ENCODE measurements at places on chromosomes 3 and 15.
A peak's percentile ranks its signal among the peaks of the same experiment; 100 is the strongest.

GRCh38 chr3:182567700-182568099, 225.6 kb upstream of the ATP11B start:
- DNase-seq: peak; percentile 3

DNA sequence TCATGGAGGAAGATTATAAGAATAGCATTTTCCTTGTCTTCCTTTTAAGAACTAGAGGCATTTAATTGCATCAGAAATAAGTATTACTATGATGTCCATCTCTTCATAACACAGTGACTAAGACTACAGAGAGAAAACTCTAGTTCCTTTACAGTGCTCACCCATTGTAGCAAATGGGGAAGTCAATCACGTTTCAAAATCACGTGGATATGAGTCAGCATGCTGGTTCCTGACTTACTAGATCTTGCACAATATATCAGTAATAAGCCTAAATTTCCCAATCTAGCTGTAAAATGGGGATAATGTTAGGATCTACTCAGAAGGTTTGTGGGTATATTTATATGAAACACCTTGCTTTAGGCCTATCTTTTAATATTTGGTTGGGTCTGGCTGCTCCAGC, 254.8 kb upstream of the EOMES start:
- DNase-seq: peak; percentile 83

- DNase-seq: no peak
Observed at GRCh38 chr3:191151653-191152052, 47.4 kb upstream of the OSTN start.

DNA sequence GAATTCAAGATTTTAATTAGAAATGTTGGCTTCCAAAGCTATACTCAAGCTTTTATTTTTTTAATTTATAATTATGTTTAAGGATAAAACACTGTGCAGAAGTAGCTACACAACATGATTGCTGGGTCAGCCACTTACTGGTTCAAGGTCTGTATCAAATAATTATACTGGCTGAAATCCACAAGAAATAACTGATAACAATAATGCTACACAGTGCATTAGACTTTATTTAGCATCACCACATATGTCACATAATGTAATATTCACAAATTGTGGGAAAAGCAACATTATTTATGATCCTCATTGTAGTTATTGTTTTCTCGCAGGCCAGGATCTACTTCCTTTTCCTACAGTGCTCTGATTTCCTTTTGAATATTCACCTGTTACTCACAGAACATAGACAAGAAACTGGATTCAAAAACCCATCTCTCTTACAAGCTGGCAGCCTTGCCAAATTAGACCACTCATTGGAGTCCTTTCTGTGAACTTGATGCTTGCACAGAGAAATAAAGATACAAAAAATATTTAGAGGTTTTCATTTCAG, 161.7 kb downstream of the MECOM start:
- DNase-seq: no peak

All from bronchial epithelial cell (primary cell).